ENCODE measurements at places on chromosomes 2 and 18.

- DNase-seq, result no peak
These were observed 81.9 kb downstream of the STPG4 start for GRCh38 chr2:47073217-47073616.

DNA sequence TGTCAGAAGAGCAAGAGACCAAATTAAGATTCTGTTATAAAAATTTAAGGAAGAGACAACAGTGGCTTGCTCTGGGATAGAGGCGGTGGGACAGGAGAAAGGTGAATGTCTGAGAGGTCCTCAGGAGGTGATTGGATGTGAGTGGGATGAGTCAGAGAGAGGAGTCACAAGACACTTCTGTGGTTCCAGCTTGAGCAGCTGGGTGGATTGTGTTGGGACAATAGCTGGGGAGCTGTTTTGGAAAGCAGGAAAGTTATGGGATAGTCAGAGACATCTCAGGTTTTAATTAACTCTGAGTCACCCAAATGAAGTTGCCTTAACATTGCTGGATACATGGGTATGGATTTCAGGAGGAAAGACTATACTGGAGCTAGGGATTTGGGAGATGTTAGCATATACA is 218.0 kb upstream of the TRIB2 start:
- DNase-seq, result no peak

DNA sequence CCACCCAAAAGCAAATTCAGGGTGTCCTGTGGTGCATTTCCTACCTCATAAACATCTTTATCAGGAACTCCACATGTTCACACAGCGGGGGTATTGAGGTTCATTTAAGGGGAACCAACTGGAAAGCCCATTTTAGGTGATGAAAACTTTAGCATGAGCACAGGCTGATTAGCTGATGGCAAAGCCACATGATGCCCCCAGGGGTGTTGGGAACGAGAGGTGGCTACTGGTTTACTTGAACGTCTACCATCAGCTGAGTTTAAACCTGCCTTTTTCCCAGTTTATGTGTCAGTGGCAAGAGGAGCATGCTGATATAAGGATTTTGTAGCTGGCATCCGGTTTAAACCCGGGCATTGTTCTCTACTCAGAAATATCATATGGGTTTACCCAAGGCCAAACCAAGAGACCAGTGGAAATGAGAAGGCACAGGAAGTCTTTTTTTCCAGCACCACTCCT is 54.5 kb upstream of the UPP2 start:
- DNase-seq, result no peak

GRCh38 chr2:233421091-233421816 is 67.0 kb downstream of the DGKD start:
- DNase-seq, result no peak

GRCh38 chr2:9710311-9710710 is 79.5 kb upstream of the YWHAQ start:
- DNase-seq, result no peak

- DNase-seq, result peak; percentile 55
These were observed 1.7 kb upstream of the POLR2D start for GRCh38 chr2:127859712-127860085.

- DNase-seq, result no peak
These were observed 137.7 kb downstream of the ALK start for GRCh38 chr2:29783666-29784065.

DNA sequence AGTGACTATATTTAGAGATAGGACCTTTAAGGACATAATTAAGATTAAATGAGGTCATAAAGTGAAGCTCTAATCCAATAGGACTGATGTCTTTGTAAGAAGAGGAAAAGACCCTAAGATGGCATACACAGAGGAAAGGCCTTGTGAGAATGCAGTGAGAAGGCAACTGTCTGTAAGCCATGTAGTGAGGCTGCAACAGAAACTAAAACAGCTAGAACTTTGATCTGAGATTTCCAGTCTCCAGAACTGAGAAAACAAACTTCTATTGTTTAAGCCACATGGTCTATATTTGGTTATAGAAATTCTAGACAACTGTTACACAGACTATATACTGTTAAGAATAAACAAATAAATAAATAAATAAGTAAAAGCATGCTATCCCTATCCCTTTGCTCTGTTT is 276.8 kb downstream of the CNTNAP5 start:
- DNase-seq, result no peak

DNA sequence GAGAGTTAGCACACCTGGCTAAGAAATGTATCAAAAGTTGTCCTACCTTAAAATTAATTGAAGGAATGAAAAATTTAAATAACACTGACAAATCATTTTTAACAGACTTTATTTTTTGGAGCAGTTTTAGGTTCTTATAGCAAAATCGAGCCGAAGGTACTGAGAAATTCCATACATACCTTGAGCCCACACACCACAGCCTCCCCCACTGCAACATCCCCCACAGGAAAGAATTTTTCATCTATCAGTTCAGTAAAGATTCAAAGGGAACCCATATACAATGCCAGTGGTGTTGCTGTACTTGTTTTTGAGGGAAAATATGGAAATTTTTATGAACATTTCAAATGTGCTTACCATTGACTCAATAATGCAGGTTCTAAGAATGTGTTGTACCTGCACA is 169.8 kb upstream of the HS6ST1 start:
- DNase-seq, result no peak

DNA sequence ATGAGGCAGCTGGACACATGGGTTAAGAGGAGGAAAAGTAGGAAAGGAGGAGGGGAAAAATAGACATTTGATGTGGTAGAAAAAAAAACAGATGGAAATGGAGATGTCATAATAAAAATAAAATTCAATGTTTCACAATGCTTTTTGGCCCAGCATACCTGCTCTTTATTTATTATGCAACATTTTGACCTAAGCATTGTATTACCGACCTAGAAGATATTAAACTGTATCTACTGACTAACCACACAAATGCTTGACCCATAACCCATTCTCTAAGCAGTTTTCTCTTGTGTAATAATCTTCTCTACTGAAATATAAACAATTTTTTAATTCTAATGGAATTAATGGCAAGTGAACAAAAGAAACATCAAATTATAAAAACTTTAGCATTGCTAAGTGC is 362.3 kb downstream of the FBXO15 start:
- DNase-seq, result no peak

GRCh38 chr2:46655551-46656436 is 176.4 kb downstream of the TMEM247 start:
- no peak for DNase-seq

DNA sequence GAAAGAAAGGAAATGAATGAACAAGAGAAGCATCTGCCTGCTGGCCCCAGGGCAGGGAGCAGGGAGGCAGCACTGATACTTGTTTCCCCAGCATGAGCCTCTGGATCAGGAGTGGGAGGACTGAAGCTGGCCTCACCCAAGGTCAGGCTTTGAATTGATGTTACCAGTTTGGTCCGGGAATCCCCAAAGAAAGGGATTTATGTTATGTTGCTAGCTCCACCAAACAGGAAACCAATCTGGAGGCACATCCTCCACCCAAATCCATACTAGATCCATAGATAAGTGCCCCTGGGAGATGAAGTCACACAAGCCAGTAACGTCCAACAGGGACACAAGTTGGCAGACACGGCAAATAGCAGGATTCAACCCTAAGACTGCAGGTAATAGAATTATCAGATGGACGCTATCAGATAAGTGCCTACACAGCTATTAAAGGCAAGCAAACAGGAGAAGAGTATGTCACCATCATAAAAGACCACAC is 85.9 kb downstream of the MTCL1 start:
- DNase-seq, result no peak

GRCh38 chr18:50850307-50851065 is 28.4 kb upstream of the ME2 start:
- no peak for DNase-seq

GRCh38 chr2:206572725-206573124 is 69.6 kb upstream of the FAM237A start:
- no peak for DNase-seq

DNA sequence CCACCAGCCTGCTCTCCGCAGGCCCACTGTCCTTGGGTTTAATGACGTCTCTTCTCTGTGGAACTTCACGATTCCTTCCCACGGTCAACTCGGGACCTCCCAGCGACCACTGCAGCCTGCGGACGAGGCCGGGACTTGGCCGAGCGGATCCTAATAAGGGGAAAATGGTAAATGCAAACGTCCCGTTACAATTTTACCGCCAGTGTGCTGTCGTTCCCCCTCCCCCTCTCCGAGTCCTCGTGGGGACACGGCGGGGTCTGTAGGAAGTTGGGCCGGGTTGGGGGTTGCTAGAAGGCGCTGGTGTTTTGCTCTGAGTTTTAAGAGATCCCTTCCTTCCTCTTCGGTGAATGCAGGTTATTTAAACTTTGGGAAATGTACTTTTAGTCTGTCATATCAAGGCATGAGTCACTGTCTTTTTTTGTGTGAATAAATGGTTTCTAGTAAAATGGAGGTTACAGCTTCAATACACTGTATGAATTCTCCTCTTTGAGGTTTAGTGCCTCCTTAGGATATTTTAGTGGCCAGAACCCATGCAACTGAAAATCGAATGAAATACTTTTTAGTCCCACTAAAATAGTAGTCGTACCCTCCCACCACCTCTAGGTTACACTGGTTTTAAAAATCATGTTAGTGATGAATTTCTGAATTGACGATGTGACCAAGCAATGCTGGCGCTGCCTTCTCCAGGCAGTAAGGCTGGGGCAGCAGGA is 2.3 kb downstream of the HOXD11 start:
- no peak for DNase-seq

GRCh38 chr2:27211241-27211942 is 449 bp upstream of the ATRAID start:
- peak; percentile 74 for DNase-seq

DNA sequence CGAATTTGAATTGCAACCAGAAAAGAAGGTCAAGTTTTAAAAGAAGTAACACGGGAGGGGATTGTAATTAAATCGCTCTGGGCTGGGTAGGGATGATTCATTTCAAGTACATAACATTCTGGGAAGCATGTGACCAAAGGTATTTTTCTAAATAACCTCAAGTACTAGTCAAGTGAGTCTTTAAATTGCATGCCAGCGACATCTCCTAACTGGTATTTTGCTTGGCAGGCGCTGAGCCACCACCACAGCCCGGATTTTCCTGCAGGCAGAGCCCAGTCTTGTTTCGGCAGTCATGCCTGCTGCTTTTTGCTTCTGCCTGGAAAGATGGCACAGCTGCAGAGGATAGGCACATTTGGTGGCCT is 33.7 kb upstream of the NPAS2 start:
- no peak for DNase-seq

- no peak for DNase-seq
These were observed 10.2 kb downstream of the RAB10 start for GRCh38 chr2:26043862-26044696.

- DNase-seq, result no peak
These were observed 163.5 kb downstream of the CDH19 start for GRCh38 chr18:66440433-66440832.

GRCh38 chr18:79405781-79406575 is 10.2 kb downstream of the NFATC1 start:
- DNase-seq, result peak; percentile 71

DNA sequence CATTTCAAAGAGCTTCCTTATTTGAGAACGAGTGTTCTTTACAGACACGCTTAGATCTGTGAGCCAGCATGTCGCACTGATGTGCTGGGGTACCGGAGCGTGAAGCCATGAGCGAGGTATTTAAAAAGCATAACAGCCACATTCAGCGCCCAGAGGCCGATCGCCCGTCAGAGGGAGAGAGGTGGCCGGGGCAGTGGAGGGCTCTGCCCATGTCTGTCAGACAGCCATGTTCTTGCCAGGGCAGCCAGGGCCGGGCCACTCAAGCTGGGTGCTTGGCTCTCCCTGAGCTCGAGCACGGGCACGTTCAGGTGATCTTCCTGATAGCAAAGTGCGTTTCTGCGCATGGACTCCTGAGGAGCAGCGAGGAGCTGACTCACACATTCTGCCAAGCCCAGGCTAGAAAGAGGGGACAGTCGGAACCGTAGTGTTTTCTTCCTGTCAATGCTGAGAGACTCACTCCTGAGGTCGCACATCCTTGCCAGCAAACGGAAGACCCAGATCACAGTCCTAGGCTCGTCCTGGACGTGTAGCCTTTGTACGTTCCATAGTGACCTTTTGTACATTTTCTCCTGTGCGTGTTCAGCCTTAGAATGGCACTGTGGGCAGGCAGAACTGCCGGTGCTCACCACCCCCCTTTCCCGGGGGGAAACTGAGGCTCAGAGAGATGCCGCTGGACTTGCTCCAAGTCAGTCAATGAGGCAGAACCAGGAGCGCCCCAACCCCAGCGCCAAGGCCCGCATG is 100.7 kb downstream of the NFATC1 start:
- DNase-seq, result no peak

- no peak for DNase-seq
These were observed 43.4 kb downstream of the UPP2 start for GRCh38 chr2:158144914-158145625.

- no peak for DNase-seq
These were observed 204.0 kb upstream of the ID2 start for GRCh38 chr2:8477552-8478470.

Measured in stimulated activated CD4-positive, alpha-beta T cell treated with anti-CD3 and anti-CD28 coated beads, Interleukin-1b, Interleukin-23, amount 100 ng/mL, for 4 hours (primary cell).